ENCODE measurements at places on chromosomes 11 and 22. TPM values are rescaled to one million over a fixed set of nuclear protein-coding genes. Genes with fewer than 3 reads are reported as not detected.
A peak's percentile ranks its signal among the peaks of the same experiment; 100 is the strongest.

C11orf97 gene
- polyA plus RNA-seq, result not detected

DKK3 gene
- polyA plus RNA-seq, result not detected

DNA sequence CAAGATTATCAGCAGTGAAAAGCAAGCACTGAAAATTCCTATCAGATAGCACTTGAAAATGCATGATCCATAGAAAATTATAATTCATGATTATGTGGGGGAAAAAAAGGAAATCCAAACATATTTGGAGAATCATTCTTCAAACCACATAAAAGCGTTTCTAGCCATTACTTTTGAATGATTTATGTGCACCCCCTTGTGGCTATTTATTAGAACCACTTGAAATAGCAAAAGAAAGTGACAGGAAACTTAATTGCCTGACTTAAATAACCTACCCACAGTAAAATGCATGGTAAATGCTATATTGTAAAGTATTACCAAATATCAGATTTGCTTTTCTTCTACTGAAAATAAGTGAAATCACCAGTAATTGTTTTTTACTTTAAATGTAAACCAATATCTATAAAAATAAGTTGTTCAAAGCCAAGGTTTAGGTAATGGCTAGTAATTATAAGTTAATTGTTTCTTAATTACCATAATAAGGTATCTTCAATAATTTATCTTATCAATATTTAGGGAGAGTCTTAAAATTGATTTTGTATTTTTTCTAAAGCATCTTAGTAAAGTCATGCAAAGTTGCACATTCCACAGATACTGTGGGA lies 168.5 kb downstream of the ARHGAP42 start:
- no peaks in the 10 kb centered on the region for H3K4me1 ChIP-seq
- H3K27me3 ChIP-seq, result no peaks in the 10 kb centered on the region
- no peak overlapping the region for H3K27ac ChIP-seq

NLRP6 gene
- polyA plus RNA-seq, result 20.4 TPM

DNA sequence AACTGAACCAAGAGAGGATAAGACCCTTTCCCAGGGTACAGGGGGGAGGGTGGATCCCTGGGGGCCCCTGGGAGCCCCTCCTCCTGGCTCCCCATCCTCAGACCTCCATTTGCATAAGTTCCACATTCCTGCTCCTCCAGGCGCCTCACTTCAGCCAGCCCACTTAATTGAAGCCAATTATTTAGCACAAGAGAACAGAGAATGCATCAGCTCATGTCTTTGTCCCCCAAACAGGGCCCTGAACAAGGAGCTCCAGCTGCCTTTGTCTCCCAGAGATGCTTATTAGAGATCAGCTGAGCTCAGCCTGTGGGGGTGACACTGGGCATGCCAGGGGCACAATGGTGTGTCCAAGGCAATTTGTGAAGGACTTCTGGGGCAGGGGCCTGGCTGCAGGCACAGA lies 89.9 kb upstream of the PRDM11 start:
- no peaks in the 10 kb centered on the region for H3K4me1 ChIP-seq
- H3K27me3 ChIP-seq, result no peaks in the 10 kb centered on the region
- DNase-seq, result no peak
- H3K27ac ChIP-seq, result no peak overlapping the region

DNA sequence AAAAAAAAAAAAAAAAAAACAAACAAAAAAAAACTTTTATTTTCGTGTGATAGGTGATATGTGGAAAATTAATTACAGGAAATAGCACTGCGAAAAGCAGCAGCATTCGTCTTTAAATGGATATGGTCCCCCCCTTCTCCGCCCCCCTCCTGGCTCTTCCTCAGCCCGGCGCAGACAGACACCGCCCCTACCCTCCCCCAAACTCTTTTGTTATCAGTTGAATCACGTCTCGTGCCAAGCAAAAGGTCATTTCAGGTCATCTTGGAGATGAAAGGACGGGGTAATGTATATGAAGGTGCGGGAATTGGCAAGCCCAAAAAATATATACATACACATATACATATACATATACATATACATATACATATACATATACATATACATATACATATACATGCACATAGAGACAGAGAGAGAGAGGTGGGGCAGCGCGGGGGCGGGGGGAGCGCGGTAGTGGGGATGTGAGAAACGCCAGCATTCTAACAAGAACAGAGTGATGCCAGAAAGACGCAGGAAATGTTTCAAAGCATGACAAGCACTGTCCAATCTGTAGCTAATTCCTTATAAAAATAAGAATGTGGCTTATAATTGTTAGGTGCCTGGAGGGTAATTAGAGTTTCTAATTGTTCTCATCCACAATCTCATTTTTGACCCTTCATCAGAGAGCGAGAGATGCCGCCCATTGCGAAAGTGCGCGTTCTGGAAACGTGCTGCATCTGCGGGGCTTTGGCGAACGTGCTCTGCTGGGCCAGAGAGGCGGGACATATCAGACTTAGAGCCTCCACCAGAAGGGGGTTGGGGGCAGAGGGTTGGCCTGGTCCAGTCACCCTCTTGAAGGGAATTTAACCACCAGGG lies 214.5 kb upstream of the UBASH3B start:
- H3K4me1 ChIP-seq, result no peaks in the 10 kb centered on the region
- no peak for DNase-seq
- no peaks in the 10 kb centered on the region for H3K36me3 ChIP-seq
- no peak overlapping the region for H3K4me3 ChIP-seq
- H3K27ac ChIP-seq, result no peak overlapping the region
- H3K27me3 ChIP-seq, result peaks cover 7% of the 10 kb centered on the region

KRTAP5-2 gene
- polyA plus RNA-seq, result not detected

DNA sequence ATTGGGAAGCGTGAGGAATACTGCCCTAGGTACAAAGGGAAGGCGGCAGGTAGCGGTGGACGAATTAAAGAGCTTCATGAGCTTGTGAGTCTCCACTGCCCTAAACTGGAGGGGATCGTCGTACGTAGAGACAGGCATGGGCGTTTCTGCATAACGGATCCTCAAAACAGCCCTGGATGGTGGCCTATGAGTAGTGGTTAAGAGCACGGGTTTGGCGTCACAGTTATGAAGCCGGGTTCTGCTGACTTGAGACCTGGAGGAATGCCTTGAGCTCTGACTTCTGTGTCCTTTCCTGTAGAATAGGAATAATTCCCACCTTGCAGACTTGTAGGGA lies 335 bp downstream of the TMEM138 start:
- no peaks in the 10 kb centered on the region for H3K27me3 ChIP-seq
- peak overlapping the region; percentile 97 for H3K4me3 ChIP-seq
- peak overlapping the region; percentile 95 for H3K27ac ChIP-seq
- peaks cover 12% of the 10 kb centered on the region for H3K36me3 ChIP-seq

GRCh38 chr22:17086788-17087497 lies 2.1 kb downstream of the IL17RA start:
- peak overlapping the region; percentile 59 for H3K4me3 ChIP-seq
- H3K27ac ChIP-seq, result peak overlapping the region; percentile 89
- H3K27me3 ChIP-seq, result no peaks in the 10 kb centered on the region
- peaks cover 49% of the 10 kb centered on the region for H3K4me1 ChIP-seq
- peak; percentile 39 for DNase-seq

DNA sequence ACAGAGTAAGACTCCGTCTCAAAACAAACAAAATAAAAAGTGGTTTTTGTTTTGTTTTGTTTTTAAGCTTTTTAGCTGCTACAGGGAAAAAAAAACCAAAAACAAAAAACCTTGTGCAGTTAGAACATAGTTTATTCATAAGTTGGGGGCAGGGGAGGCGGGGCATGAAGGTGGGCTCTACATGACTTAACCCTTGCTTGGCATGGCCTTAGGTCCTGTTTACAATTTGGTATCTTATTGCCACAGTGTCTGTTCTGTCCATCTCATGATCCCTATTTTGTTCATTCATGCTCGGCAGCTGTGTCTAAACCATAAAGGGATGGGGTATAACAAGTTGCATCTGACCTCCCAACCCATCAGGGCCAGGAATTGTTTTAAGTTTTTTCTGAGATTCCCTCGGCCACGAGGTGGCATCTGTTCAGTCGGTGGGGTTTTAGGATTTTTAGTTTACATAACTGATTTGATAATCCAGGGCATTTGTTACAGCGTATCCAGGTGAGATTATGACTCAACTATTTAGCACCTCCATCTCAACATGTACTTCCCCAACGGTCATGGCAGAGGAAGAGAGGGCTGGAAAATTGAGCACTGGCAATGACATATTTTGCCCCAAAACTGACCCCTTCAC lies 6.9 kb downstream of the AP5B1 start:
- H3K27me3 ChIP-seq, result no peaks in the 10 kb centered on the region
- no peak overlapping the region for H3K4me3 ChIP-seq
- no peak for DNase-seq
- H3K27ac ChIP-seq, result no peak overlapping the region

DNA sequence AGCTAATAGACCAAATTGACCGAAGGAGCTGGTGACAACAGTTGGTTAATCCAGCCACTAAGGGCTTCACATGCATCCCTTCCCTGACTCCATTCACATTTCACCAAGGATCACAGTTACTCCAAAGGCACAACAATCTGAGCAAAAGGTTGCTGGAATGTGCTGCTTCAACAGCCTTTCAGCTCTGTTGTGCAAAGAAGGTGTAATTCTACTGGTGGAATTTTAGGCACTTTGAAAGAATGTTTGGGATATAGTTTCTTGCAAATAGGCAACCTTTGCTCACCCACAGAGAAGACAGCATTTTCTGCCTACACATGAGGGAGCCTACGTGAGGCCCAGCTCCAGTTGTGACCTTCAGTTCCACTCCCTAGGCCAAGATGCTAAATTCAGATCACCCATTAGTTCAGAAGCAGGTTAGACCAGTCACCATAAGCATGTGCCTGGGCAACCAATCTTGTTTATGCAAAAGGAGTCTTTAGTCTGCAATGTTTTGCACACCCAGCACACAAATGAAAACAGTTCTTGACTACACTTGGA lies 21.6 kb upstream of the FCHSD2 start:
- H3K4me1 ChIP-seq, result no peaks in the 10 kb centered on the region
- H3K4me3 ChIP-seq, result no peak overlapping the region
- H3K27me3 ChIP-seq, result no peaks in the 10 kb centered on the region
- H3K27ac ChIP-seq, result no peak overlapping the region
- DNase-seq, result no peak

GRCh38 chr11:127462065-127462344 lies 461.4 kb upstream of the KIRREL3 start:
- no peaks in the 10 kb centered on the region for H3K36me3 ChIP-seq
- H3K4me1 ChIP-seq, result no peaks in the 10 kb centered on the region
- no peak overlapping the region for H3K4me3 ChIP-seq
- no peak overlapping the region for H3K27ac ChIP-seq
- no peaks in the 10 kb centered on the region for H3K27me3 ChIP-seq

DNA sequence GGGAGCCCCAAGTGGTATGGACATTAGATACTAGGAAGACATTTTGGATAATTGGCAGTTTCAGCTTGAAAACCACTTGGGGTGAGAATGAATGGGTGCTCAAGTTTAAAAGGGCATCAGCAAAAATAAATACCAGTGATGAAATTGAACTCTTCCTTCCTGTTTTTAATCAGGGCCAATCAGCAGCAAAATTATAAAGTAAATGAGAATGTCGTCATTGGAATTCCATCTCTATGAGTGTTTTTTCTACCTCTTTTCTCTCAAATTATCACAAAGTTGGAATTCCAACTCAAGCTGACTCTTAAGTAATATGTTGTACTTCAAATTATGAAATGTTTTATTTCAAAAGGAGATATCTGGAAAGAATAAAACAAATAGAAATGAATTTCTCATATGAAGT lies 730.6 kb downstream of the METTL15 start:
- no peaks in the 10 kb centered on the region for H3K36me3 ChIP-seq
- H3K27me3 ChIP-seq, result no peaks in the 10 kb centered on the region
- DNase-seq, result no peak
- H3K4me3 ChIP-seq, result no peak overlapping the region

DNA sequence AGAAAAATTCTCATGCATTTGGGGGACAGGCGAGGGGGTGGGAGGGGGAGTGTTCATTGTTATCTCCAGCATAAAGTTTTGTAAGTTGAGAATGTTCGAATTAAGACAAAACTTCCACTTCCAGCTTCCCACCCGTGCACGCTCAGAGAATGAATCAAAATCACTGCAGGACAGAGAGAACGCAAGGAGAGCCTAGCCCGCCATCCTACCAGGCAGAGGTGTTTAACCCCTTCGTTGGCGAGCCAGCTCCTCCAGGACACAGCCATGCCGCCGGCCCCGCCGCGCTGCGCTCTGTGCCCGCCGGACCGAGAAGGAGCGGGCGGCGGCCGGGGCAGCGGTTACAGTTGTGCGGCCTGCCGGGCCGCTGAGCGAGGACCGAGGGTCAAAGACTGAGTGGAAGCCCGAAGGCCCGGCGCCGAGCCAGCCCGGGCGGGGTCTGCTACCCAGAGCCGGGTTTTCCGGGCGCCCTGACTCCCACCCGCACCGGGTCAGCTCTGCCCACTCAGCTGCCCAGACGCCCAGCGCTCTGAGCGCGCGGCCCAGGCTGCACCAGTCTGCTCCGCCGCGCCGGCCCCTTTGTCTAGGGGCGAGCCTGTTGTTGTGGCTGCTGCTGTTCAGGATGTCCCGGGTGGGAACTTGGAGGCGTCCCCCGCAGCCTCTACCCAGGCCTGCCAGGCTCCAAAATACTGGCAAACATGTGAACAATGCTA lies at the start of gene NOX4:
NOX4 (minus strand) TSS at position 395 of the 710 bp plus-strand sequence; CDS start at position 266, 129 bp downstream.
- H3K4me3 ChIP-seq, result no peak within 1 kb of the TSS
- no peak for DNase-seq
- H3K27me3 ChIP-seq, result no peaks in the 10 kb centered on the region
- H3K27ac ChIP-seq, result no peak within 1 kb of the TSS
- no peaks in the 10 kb centered on the region for H3K36me3 ChIP-seq

GRCh38 chr11:85965202-85965601 lies 103.7 kb downstream of the PICALM start:
- no peaks in the 10 kb centered on the region for H3K27me3 ChIP-seq
- no peak for DNase-seq
- no peak overlapping the region for H3K4me3 ChIP-seq
- peaks cover 9% of the 10 kb centered on the region for H3K36me3 ChIP-seq
- H3K27ac ChIP-seq, result no peak overlapping the region
- H3K4me1 ChIP-seq, result no peaks in the 10 kb centered on the region

DNA sequence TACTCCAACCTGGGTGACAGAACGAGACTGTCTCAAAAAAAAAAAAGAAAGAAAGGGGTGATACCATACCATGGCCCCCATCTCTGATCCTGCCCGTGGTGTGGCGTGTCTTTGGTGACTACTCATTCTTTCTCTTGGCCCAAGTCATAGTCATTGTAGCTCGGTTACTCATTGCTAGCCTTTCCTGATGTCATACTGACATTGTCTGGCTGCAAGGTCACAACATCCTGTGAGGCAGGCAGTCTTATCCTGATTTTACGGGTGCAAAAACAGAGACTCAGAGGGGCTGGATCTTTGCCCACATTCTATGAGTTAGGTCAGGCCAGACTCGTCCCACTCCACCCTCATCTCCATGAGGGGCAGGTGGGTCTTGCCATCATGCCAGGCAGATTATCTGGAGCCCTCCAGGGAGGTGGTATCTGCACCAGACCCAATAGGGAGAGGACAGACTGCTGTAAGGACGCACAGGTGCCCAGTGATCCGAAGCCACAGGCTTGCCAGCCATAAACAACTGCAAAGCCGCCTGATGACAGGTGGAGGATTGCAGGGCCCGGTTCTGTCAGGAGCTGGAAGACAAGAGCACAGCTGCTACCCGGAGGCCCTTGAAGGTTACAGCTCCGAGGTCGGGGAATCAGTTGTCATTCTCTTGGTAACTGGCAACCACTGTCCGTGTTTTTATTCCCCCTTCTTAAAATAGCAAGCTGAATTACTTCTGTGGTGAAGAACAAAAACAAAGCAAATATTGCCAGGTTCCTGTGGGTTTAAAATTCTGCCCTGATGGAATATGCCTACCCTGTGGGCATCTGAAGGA lies 13.8 kb downstream of the TOM1 start:
- H3K36me3 ChIP-seq, result no peaks in the 10 kb centered on the region
- no peak for DNase-seq
- H3K4me3 ChIP-seq, result no peak overlapping the region
- no peaks in the 10 kb centered on the region for H3K27me3 ChIP-seq
- peaks cover 5% of the 10 kb centered on the region for H3K4me1 ChIP-seq

Measured in naive thymus-derived CD4-positive, alpha-beta T cell (primary cell).